ENCODE measurements at places on chromosomes 1 and 21.

GRCh38 chr1:50921029-50921428 lies 39.0 kb downstream of the FAF1 start:
- DNase-seq: no peak

GRCh38 chr1:1199961-1200875 lies 6.2 kb downstream of the TNFRSF18 start:
- no peak for DNase-seq

GRCh38 chr1:44926311-44926781 lies 60.0 kb downstream of the EIF2B3 start:
- no peak for DNase-seq

- no peak for DNase-seq
These were observed 294.2 kb downstream of the KIF26B start for GRCh38 chr1:245448975-245449431.

GRCh38 chr1:8015036-8015808 lies 10.9 kb downstream of the ERRFI1 start:
- no peak for DNase-seq

DNA sequence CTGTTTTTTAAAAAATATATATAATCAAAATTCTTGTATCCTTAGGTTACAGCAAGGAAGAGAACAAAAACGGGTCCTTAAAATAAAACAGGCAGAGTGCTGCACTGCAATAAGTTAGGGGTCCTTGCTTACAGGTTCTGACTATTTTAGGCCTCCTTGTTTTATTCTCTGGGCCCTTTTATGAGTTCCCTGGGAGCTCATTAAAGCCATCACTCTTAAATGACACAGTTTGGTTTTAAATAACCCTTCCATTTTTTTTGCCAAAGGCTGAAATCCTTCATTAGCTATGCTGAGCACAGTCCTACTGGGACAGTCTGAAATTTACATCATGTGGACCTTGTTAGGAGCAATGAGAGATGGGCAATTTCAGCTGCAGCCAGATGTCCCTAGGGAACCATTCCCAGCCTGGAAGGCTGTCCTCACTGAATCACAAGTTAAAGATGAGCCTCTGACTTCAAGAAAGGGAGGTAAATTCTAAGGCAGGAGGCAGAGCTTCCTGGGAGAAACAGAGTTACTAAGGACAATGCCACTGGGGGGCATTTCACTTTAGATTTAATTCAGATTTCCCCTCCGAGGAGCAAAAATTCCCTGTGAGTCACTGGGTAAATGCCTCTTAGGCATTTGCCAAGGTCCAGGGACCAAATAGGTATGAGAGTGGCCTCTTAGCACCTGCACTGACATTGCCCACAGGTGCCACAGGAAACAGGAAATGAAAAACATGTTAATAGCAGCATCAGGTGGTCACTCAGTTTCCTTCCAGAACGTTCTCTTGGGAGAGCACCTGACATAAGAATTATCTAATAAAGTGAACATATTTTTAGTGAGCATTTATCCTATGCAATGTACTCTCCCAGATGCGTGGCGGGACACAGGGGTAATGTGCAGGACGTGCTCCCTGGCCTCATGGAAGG lies 3.8 kb upstream of the MUL1 start:
- no peak for DNase-seq

DNA sequence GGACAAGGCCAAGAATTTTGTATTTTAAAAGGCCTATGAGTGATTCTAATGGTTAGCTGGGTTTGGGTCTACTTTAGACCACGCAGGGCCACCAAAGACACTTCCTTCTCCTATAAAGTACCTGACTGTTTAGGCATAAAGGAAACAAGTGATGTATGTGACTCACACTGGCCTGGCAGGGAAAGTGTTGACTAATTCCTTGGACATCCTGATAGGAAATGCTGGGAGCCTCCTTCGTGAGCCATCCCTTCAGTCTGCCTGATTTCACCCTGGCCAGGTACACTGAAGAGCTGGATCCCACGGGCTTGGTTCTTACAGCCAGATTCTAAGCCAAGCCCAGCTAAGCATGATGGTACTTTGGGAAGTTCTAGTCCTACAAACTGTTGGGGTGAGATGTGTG lies 100.5 kb upstream of the HMGB4 start:
- DNase-seq: no peak

GRCh38 chr1:14923727-14924452 lies 229.7 kb upstream of the TMEM51 start:
- peak; percentile 41 for DNase-seq

DNA sequence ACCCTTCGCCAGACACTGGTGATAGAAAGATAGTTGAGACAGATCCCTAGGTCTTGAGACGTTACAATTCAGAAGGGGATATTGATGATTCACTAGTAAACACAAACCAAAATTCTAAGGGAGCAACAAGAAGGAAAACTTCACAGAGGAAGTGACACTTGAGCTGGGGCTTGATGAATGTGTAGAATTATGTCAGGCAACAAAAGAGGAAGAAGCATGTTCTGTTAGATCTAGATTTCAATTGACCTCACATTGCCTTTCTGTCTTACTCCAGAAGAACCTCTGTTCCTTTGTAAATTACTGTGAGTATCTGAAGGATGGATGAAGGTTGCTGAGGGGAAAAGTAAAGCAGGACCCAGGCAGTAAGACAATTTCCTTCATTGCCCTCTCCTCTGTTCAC lies 328.2 kb downstream of the KCTD3 start:
- no peak for DNase-seq

DNA sequence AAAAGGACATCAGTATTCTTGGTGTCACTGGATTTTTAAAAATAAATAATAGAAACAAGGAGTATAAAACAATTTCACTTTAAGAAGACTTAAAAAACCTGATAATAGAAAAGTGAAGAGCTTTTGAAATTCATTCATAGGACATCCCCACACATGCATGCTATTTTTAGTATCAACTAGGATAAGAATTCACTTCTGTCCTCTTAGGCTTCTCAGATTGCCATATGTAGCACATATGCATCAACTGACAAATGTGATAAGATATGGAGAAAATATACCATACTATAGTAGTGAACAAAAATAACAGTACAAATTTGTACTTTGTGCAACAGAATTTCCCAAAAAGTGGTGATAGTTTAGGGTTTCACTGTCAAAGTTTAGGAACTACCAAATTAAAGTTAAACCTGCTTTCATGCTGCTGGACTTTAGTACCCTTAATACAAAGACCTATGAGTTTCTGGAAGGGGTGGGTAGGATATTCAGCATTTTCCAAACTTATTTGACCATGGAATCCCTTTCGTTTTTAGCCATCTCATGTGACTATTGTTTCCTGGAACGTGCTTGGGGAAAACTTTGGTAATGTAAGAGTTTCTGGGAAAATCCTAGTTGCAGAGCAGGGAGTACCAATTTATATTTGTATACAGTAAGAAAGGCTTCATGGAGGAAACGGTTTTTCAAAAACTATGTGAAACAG lies 19.8 kb downstream of the RPRD2 start:
- no peak for DNase-seq

DNA sequence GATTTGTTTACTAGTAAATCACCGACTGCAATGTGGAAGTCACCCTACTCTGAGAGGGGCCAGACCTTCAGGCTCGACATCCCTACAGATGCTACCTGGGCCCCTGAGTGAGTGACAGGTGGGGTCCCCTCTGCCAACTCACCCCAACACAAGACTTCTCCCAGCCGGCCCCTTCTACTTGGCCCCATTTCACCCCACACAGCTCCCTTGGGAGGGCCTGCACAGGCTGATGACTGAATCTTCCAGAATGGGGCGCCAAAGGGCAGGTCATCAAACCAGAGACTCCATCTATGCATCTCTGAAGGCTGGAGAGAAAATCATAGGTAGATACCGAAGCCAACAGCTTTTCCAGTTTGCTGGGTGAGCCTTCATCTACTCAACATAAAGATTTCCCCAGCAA lies 9.4 kb upstream of the S100A8 start:
- no peak for DNase-seq

- no peak for DNase-seq
These were observed 41.5 kb downstream of the CCDC30 start for GRCh38 chr1:42504535-42505128.

GRCh38 chr1:95012389-95012788 lies 60.4 kb downstream of the ALG14 start:
- DNase-seq: no peak

GRCh38 chr1:182189535-182190066 lies 128.1 kb upstream of the ZNF648 start:
- no peak for DNase-seq

GRCh38 chr1:58460469-58460868 lies 86.1 kb downstream of the OMA1 start:
- no peak for DNase-seq

GRCh38 chr1:56533197-56533596 lies 46.2 kb downstream of the PLPP3 start:
- no peak for DNase-seq

- no peak for DNase-seq
These were observed 23.7 kb downstream of the RRP1 start for GRCh38 chr21:43812957-43813655.

DNA sequence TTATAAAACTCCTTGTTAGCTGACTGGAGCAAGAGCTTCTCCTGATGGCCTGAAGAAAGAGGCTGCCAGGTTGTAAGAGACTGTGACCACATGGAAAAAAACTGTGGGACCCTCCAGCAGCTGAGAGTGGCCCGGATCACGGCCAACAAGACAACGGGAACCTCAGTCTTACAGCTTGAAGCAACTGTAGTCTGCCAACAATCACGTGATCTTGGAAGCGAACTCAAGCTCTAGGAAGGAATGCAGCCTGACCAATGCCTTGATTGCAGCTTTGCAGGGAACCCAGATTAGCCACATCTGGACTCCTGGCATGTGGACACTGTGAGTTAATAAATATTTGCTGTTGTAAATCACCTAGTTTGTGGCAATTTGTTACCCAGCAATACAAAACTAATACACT lies 442.6 kb upstream of the PRMT6 start:
- DNase-seq: no peak

DNA sequence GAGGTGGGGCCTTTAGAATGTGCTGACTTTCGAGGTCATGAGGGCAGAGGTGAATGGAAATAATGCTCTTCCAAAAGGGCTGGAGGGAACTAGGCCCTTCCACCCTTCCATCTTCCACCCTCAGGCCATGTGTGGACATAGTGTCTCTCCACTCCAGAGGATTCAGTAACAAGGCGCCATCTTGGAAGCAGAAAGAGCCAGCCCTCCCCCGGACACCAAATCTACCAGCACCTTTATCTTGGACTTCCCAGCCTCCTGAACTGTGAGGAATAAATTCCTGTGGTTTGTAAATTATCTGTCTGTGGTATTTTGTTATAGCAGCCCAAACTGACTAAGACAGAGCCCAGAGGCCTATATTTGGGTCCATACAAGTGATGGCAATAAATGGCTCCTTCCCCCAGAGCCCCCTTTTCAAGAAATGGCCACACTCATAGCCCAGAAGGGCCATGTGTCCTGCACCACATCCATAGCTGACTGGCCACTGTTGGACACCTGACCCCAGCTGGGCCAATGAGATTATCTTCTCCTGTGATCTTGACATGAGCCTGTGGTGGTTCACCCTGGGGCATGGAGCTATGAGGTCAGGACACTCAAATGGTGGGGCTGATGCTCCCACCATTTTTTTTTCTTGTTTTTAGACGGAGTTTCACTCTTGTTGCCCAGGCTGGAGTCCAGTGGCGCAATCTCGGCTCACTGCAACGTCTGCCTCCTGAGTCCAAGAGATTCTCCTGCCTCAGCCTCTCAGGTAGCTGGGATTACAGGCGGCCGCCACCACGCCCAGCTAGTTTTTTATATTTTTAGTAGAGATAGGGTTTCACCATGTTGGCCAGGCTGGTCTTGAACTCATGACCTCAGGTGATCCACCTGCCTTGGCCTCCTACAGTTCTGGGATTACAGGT lies 114.9 kb downstream of the RRAGC start:
- no peak for DNase-seq

DNA sequence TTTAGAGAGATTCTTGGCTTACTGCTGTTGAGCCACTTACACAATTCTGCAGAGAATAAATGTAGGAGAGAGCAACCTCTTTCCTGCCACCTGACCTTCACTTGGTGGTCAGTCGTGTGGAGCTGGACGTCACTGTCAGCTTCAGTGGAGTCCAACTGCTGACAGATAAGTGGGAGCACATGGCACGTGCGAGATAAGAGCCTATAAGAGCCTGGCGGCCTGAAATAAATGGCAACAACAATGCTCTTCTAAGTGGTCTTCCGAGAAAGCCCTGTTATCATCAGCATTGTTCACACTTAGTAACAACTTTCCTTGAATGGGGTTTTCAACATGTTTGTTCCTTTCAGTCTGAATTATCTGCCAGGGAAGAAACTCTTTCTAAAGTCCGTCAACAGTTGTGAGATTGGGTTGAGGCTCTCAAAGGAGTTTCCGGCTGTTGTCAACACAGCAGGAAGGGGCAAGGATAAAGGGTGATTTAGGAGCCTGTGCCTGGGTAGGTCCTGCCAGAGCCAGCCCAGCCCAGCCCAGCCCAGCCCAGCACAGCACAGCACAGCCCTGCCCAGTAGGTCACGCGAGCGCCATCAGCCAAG lies 57.2 kb upstream of the RUNX1 start:
- no peak for DNase-seq

GRCh38 chr1:178172939-178173338 lies 79.0 kb downstream of the RASAL2 start:
- no peak for DNase-seq

DNA sequence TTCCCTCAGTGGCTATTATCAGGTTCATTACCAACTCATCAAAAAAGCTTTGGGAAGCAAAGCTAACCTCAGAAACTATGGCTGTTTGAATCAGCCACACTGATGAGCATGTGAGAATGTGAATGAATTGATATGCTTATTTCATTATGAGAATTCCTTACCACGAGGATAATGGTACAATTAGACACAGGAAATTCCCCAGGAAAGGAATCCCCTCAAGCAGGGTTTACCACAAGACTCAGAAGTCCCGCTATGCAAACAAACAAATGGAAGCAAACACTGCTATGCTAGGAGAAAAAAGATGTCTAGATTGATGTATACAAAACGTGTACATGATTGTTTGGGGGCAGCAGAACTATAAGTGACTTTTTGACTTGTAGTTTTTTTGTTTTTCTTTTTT lies 205.0 kb downstream of the HMCN1 start:
- no peak for DNase-seq

- no peak for DNase-seq
These were observed 10.2 kb upstream of the CDC7 start for GRCh38 chr1:91490501-91490900.

GRCh38 chr1:204081791-204082513 lies 9.0 kb downstream of the SOX13 start:
- no peak for DNase-seq

GRCh38 chr1:57470036-57470435 lies 46.2 kb upstream of the DAB1 start:
- DNase-seq: no peak

- DNase-seq: no peak
These were observed 14.6 kb upstream of the TMEM61 start for GRCh38 chr1:54965624-54966340.

- DNase-seq: no peak
These were observed 53.8 kb downstream of the NGF start for GRCh38 chr1:115284209-115284608.

All from substantia nigra (tissue), 51 donors.